IMR-90 (cell line): ENCODE measurements at places on chromosomes 1 and 21. TPM values are rescaled to one million over a fixed set of nuclear protein-coding genes. Genes with fewer than 3 reads are reported as not detected.

- DNase-seq: no peak
Observed at GRCh38 chr1:212634252-212634651, 25.7 kb downstream of the ATF3 start.

DNA sequence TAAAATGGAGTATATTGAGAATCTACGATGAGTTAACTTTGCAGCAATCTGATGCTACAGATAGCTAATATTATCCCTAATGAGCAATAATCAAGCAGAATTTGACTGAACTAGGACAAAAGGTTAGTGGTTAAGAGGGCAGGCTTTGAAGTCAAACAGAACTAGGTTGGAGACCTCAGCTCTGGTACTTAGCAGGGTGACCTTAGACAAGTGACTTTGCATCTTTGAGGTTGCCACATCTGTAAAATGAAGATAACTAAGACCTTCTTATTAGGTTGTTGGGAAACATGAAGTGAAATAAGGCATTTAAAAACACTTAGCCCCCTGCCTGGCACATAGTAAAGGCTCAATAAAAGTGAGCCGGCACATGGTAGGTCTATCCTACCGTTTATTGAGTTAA, 4.3 kb upstream of the FUCA1 start:
- no peak for DNase-seq

DNA sequence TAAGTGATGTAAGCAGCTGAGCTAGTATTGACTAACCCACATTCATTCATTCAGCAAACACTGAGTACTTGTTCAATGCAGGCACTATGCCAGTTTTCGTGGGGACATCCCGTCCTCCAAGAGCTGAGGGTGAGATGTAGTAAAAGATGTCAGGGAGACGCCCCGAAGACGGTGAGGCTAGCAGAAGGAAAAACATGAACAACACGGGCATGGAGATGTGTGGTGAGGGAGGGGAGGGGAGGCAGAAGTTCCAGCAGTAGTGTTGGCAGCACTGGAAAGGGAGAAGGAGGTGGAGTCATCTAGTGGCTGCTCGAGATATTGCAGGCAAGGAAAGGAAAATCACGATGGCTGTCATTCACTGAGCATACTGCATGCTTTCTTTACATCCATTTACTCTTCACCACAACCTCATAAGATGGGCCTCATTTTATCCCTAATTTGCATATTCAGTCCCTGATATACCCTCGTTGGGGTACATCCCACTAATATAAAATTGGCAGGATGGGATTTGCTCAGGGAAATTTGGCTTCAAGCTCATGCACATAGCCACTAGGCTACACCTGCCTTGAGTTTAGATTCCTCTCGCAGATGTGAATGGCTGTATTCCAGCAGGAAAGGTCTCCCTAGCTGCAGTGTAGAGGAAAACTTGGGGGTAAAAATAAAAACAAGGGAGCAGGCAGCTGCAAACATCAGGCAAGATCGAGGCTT, 14.5 kb downstream of the PDZK1IP1 start:
- DNase-seq: peak; percentile 54

DNA sequence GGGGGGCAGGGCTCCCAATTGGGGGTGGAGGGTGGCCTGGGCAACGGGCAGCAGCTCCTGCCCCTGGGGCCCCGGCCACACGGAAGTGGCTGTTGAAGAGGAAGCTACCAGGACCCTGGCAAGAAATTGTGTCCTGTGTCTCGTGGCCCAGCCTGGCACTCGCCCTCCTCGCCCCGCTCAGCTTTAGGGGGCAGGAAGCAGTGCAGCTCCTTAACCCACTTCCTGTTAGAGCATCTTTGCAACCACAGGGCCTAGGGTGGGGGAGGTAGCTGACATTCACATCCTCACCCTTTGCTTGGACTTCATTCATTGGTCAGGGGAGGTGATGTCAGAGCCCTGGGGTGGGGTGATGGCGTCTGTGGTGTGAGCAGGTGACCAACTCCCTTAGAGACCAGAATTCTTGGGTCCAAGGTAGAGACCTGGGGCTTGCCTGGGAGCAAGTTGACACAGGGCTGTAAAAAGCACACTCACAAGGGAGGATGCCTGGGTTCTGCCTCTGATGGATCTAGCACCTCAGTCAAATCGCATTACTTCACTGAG, at the start of gene ARHGAP30:
ARHGAP30 (minus strand) TSS at position 161 of the 540 bp plus-strand sequence. CDS start 267 bp downstream, outside the sequence.
- DNase-seq: no peak

- DNase-seq: no peak
Observed at GRCh38 chr1:205714906-205715246, 34.6 kb upstream of the SLC45A3 start.

DNA sequence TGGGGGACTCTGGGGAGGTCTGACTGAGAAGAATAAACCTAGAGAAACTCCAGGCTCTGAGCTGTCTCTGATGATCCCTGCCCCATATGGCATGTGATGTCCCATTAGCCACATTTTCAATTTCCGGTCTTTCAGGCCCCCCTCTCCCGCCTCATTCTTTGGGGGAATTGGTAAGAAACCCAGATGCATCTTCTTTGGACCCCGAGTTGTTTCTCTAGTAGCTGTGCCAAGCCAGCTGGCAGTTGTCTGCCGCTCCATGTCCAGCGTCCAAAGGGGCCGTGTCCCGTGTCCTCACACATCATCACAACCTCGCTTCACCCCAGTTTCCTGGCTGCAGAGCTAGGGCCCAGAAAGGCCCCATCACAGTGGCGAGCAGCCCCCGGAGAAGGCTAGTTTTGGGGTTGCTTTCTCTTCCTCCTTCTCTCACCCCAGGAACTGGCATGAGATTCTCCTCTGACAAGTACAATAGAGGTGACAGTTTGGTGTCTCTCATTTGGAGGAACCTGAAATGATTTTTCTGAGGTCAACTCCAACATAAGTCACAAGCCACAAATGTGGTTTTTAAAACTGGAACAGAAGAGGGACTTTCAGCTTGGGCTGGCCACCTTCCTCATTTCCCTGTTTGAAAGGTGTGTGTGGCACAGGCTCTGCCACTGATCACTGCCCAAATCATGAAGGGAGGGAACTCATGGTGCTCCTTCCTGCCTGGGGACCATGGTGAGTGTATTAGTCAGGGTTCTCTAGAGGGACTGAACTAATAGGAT, 6.4 kb upstream of the GPR157 start:
- no peak for DNase-seq

- DNase-seq: no peak
Observed at GRCh38 chr1:159895836-159896545, 4.0 kb downstream of the CFAP45 start.

DNA sequence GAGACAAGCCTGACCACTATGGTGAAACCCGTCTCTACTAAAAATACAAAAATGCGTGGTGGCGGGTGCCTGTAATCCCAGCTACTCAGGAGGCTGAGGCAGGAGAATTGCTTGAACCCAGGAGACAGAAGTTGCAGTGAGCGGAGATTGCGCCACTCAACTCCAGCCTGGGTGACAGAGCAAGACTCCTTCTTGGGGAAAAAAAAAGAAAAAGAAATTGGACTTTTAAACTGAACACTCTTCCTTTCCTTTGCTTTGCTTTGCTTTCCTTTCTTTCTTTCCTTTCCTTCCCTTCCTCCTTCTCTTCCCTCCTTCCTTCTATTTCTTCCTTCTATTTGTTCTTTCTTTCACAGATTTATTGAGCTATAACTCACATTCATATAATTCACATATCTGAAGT, 43.3 kb upstream of the PUM1 start:
- no peak for DNase-seq

GRCh38 chr1:96521994-96522760, 199.4 kb upstream of the PTBP2 start:
- peak; percentile 61 for DNase-seq

DNA sequence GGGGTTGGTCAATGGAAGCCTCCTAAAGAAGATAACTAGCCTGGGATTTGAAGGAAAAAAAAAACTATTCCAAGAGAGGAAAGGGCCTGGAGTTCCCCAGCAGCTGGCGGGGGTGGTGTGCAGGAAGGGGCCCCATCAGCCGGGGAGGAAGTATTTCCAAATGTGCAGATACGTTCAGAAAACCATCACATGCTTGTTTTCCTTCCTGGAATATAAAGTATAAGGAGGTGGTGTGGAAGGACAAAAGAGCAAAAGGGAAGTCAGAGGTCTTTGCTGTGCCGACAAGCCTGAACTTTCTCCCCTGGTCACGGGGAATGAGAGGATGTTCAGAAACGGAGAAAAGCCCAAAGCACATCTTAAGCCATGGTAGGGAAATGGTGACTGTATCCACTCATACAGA, 72.0 kb upstream of the BACE2 start:
- no peak for DNase-seq

GRCh38 chr1:112878321-112878720, 77.7 kb downstream of the SLC16A1 start:
- no peak for DNase-seq

DNA sequence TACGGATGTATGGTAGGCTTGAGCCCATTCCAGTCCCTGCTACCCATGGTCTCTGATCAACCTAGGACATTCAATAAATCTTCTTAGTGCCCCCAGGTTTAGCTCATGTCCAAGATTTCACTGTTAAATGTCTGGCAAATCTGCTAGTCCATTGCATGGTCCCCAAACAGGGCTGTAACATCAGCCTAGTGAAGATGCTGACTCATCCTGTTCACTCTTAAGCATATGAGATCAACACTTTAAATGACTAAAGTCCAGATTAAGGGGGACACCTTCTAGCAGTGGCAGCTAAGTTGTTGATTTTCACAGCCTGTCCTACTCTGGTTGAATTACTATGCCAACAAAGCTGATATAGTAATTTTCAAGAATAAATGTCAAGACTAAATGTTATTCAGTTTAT, 46.5 kb upstream of the NUF2 start:
- DNase-seq: peak; percentile 35

- DNase-seq: no peak
Observed at GRCh38 chr1:203267912-203268311, 37.4 kb upstream of the BTG2 start.

GRCh38 chr1:10818262-10819197, 22.1 kb upstream of the CASZ1 start:
- no peak for DNase-seq

DNA sequence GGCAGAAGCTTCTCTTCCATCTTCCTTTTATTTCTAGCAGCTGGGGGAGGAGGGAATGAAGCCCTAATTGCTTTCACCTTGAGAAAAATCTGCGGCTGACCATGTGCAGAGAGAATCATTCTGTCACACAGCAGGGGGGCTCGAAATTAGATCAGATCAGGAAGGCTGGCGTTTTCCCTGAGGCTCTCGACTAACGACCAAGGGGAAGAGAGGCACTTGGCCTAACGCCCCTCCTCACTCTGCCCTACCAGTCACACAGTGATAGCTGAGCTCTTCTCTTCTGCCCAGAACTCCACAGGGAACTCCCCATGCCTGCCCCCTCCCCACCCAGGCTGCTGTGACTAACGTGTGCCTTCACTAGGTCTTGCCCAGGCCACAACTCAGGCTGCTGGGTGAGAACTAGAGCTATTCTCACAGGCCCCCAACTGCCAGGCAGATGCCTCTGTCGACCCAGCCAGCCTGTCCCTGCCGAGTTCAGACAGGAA, 26.5 kb upstream of the KHDRBS1 start:
- DNase-seq: no peak

- DNase-seq: no peak
Observed at GRCh38 chr21:14584357-14585095, 38.4 kb upstream of the SAMSN1 start.

- DNase-seq: no peak
Observed at GRCh38 chr1:22184454-22184853, 41.6 kb upstream of the WNT4 start.

GRCh38 chr1:6080469-6080868, 34.8 kb downstream of the KCNAB2 start:
- no peak for DNase-seq

DNA sequence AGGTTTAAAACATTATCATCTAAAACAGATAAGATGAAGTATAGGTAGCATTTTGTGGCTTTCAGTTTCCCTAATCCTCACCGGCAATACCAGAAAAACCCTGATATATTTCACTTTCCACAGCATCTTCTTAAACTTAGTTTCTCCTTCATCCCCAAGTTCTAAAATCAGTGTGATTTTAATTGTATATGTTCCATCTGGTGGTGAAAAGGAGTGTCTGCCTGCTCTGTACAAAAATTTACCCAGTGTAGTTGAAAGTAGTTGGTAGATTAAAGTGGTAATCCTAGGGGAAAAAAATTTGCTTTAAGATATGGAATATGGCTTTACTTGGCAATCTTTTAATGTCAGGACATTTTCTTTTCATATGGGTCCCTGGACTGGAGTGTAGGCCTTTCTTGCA, 74.3 kb downstream of the CEP350 start:
- DNase-seq: no peak

GRCh38 chr1:67264899-67265298, 42.8 kb upstream of the IL12RB2 start:
- no peak for DNase-seq

GRCh38 chr1:112727716-112728115, 12.6 kb upstream of the PPM1J start:
- peak; percentile 59 for DNase-seq

DNA sequence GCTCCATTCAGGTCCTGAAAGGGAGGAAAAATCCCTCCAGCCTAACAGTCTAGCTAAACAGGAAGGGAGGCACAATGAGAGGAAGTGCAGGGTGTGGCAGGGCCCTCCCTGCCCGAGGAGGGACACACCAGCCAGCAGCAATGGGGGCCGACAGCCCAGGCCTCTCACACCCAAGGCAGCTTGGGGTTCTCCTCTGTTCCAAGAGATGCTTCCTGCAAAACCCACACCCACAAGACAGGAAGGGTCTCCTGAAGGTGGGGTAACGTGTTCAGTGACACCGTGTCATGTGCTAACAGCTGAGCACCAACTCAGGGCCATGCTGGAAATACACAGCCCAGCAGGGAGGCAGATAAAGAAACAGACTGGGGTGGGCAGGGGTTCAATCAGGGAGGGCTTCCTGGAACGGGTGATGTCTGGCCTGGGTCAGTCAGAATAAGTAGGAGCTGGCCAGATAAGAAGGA, 10.2 kb downstream of the ECE1 start:
- DNase-seq: no peak

- DNase-seq: no peak
Observed at GRCh38 chr1:228852024-228852423, 116.7 kb downstream of the RHOU start.

GRCh38 chr1:15153184-15153841, at the start of gene TMEM51:
Gene TMEM51 (plus strand): TSS chr1:15153747. CDS start chr1:15215088, 61,341 bp downstream.
- peak; percentile 64 for DNase-seq

DNA sequence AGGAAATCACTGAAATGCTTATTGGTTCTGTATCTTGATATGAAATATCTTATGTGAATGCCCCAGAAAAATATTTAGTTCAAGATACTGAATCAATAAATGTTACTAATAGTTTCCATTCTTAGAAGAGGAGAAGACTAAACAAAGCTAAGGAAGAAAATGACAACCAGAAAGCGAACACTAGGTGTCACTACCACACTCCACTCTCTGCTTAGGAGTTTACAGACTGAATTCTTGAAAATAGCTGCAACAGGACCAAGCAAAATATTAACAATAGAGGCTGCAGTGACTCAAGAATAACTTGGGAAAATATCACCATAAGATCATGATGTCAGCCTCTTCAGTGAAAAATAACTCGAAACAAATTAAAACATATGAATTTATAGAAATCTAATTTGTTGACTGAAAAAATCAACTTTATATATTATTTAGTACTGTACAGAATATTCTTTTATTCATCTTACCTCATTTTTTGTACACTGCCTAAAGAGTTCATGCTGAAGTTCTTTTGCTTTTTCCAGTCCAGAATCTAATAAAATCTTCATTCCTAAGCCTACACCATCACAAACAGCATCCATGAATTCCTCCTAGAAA, 61.6 kb downstream of the KIF14 start:
- peak; percentile 77 for DNase-seq

The EXO1 gene
- total RNA-seq: 12.9 and 18.9 TPM in 2 replicates

The PBXIP1 gene
- 24.2 and 28.3 TPM in 2 replicates for total RNA-seq

The RGS13 gene
- total RNA-seq: not detected in 2 replicates

The AK2 gene
- 118 and 168 TPM in 2 replicates for total RNA-seq

The USP1 gene
- 9.7 and 26.1 TPM in 2 replicates for total RNA-seq

The FAM72D gene
- total RNA-seq: 0.72 and 0.83 TPM in 2 replicates

The RPS6KC1 gene
- total RNA-seq: 23.7 and 25.8 TPM in 2 replicates

The CHRNB2 gene
- total RNA-seq: under 0.01 TPM in 1 of 2 replicates, not detected in the other

The RGS8 gene
- total RNA-seq: not detected in 2 replicates

The IFI16 gene
- 45.0 and 60.3 TPM in 2 replicates for total RNA-seq

The GCSAML gene
- total RNA-seq: not detected in 2 replicates
